ENCODE measurements at places on chromosomes 1 and 21. TPM values are rescaled to one million over a fixed set of nuclear protein-coding genes. Genes with fewer than 3 reads are reported as not detected.

CLEC20A gene
- total RNA-seq = not detected

GPR52 gene
- total RNA-seq = 1.6 TPM

FCAMR gene
- total RNA-seq = not detected

S100B gene
- not detected for total RNA-seq

C8B gene
- total RNA-seq = not detected

TNFRSF1B gene
- 153 TPM for total RNA-seq

NUAK2 gene
- 0.41 TPM for total RNA-seq

GRCh38 chr21:45488931-45489721 lies 53.1 kb downstream of the SLC19A1 start:
- H3K4me1 ChIP-seq = no peaks in the 10 kb centered on the region
- H3K4me3 ChIP-seq = no peak overlapping the region
- DNase-seq = no peak
- no peak overlapping the region for H3K27ac ChIP-seq
- no peaks in the 10 kb centered on the region for H3K36me3 ChIP-seq

DNA sequence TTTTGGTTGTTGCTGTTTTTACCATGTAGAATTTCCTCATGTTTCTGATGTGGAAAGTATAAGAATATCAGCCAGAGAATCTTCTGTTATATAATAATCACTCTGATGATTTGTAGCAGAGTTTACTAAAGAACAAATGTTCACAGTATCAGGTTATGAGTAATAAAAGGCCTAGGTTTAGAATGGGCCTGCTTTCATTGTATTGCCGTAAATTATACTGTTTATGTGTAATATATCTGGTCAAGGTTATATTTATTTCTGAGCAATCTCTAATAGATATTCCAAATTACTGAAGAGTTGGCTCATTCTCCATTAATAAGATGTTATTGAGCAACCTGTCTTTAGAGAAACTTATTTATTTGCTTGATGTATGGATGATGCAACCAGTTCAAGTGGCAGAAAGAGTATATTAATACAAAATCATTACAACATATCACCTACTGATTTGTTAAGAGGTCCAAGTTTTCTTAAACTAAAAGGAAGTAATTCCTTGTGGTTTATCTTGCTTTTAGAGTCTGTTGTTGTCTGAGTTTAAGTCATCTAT lies 649.4 kb upstream of the CXADR start:
- no peak overlapping the region for H3K27ac ChIP-seq
- no peaks in the 10 kb centered on the region for H3K27me3 ChIP-seq
- no peak for DNase-seq
- H3K36me3 ChIP-seq = no peaks in the 10 kb centered on the region
- no peak overlapping the region for H3K4me3 ChIP-seq
- no peaks in the 10 kb centered on the region for H3K4me1 ChIP-seq

GRCh38 chr21:45602106-45602505 lies 41.4 kb upstream of the PCBP3 start:
- H3K27ac ChIP-seq = no peak overlapping the region
- no peak for DNase-seq
- no peaks in the 10 kb centered on the region for H3K4me1 ChIP-seq

DNA sequence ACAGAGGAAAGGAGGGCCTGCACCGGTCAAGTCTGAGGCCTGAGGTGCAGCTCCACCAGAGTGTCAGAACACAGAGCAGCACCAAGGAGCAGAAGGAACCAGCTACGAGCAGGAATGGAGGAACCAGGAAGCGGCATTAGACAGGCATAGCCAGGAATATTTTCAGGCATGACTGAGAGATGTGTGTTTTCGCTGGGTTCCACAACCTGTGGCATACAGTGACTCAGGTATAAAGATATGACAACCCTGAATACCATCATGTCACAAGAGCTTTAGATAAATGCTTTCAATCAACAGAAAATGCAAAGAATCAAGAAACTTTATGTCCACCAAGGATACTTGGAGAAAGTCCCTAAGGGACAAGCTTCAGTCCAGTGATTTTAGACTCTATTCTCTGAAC lies 189.3 kb upstream of the NRIP1 start:
- no peak overlapping the region for H3K27ac ChIP-seq
- H3K27me3 ChIP-seq = no peaks in the 10 kb centered on the region
- DNase-seq = no peak
- H3K36me3 ChIP-seq = no peaks in the 10 kb centered on the region

DNA sequence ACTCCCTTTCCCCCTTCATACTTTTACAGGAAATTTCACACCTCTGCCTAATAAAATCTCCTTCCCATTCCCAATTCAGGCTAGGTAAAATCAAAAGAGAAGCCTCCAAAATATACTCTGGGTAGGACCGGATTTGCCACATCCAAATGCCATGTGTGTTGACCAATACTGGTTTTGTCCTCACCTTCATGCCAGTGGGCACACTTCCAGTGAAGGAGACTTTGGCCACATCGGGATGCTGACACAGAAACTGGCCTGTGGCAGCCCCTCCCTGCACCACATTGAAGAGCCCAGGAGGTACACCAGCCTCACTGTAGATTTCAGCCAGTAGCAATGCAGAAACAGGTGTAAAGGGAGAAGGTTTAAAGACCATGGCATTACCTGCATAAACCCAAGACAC lies 18.1 kb downstream of the ALDH9A1 start:
- peaks cover 34% of the 10 kb centered on the region for H3K4me1 ChIP-seq
- no peaks in the 10 kb centered on the region for H3K27me3 ChIP-seq
- H3K4me3 ChIP-seq = no peak overlapping the region
- DNase-seq = no peak
- H3K27ac ChIP-seq = no peak overlapping the region

- H3K4me1 ChIP-seq = peaks cover 3% of the 10 kb centered on the region
- no peak for DNase-seq
- peaks cover 20% of the 10 kb centered on the region for H3K27me3 ChIP-seq
- H3K4me3 ChIP-seq = no peak overlapping the region
Observed at GRCh38 chr1:99645203-99645602, 710 bp upstream of the PALMD start.

- no peak for DNase-seq
- H3K4me3 ChIP-seq = no peak overlapping the region
- peaks cover 16% of the 10 kb centered on the region for H3K4me1 ChIP-seq
Observed at GRCh38 chr21:34340061-34340460, 23.7 kb upstream of the KCNE2 start.

GRCh38 chr1:12400027-12400693 lies 170.3 kb downstream of the VPS13D start:
- peaks cover 24% of the 10 kb centered on the region for H3K4me1 ChIP-seq
- DNase-seq = no peak
- H3K4me3 ChIP-seq = no peak overlapping the region
- H3K27me3 ChIP-seq = no peaks in the 10 kb centered on the region

Measured in activated T-helper 2 cell treated with anti-CD3 and anti-CD28 coated beads, Interferon-gamma antibody, Interleukin-2, Interleukin-4, amounts not matched to agents 10 μg/mL and 5 μg/mL and 100 μg/mL, durations not matched to agents 14 hours and 24 hours and 36 hours (primary cell).